ENCODE measurements at places on chromosomes 2 and 18.

- no peak for DNase-seq
Observed at GRCh38 chr2:100185105-100185504, 42.7 kb upstream of the AFF3 start.

DNA sequence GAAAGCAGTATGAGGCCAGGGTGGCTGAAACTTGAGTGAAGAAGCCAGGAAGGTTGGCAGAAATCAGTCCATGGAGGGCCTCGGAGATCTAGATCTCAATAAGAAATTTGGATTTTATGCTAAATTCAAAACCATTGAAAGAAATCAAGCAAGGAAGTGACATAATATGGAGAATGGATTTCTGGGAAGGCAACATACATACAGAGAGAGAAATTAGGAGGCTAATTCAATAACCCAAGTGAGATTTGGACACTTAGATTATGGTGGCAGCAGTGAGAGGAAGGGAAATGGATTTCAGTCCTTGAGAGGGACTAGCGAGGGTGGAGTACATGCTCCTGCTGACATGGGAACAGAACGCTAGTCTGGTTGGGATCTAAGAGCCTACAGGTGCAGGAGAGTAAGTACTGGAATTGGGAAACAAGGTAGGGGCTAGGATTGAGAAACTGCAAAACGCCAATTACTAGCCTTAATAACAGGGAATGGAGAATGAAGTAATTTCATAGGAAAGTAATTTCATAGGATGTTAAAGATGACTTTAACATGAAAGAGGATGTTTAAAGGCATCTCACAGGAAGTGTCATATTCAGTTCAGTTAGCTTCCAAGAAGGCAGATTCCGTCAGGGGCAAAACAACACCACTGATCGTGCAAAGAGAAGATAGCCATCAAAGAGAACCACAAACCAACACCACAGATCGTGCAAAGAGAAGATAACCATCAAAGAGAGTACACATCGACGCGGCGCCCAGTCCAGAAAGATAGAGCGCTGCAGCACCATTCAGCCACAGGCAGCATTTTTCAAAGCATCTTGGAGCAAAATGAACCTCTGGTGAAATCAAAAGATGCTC, 27.2 kb downstream of the CDKL4 start:
- peak; percentile 49 for DNase-seq

GRCh38 chr18:75544496-75544895, 117.0 kb upstream of the SMIM21 start:
- DNase-seq: no peak

- DNase-seq: peak; percentile 1
Observed at GRCh38 chr2:109736177-109736827, 57.8 kb upstream of the RGPD5 start.

DNA sequence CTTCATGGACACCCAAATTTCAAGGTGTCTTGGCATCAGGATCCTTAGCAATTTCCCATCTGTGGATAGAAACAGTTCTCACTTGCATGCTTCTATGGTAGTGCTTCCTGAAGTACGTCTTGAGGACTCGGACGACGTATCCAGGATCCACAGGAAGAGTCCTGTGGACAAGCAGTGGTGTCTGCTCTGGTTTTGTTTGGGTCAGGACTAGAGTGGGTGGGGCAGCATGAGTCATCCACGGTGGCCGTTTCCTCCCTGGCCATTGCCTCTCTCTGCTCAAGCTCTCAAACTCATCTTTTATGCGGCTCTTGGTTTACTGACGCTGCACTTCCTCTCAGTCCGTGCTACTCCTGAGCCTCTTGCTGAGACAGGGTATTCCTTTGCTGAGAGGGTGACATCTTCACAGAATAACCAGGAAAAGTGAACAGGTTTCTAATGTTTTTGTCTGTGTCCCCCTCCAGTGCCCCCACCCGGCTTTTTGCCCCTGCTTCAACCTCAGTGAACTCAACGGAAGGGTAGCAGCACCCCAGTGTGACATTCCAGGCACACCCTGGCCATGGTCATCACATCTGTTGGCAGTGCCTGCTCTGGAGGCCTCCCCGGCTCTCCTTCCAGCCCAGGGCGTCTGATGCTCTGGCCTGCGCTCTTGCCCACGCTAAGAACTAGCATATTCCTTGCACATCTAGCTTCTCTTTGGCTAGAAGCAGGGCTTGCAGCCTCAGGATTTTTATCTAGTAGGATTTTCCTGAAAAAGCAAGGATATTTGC, 62.2 kb downstream of the ARMC9 start:
- DNase-seq: no peak

GRCh38 chr18:48915626-48916425, 34.9 kb downstream of the SMAD7 start:
- DNase-seq: no peak

DNA sequence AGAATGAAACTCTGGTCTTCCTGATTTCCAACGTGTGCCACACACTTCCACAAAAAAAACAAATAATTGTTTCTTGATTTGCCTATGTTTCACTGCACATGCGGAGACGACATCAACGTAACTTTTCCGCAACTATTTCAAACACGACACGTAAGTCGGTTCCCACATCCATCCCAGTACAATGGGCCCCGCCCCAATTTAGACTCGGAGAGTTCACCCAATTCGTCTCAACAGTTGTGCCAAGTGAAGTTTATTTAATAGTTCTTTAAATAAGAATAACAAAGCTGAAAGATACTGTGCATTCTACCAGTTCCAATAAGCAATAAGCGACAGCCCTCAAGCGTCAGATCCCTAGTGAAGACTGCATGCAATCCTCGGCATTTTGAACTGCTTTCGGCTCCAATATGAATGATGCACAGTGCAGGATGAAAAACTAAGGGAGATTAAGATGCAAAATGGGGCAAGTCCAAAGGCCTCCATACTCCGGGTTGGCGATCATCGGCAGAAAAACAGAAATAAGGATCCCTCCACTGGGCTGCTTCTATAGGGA, 664 bp downstream of the CCT4 start:
- DNase-seq: no peak

DNA sequence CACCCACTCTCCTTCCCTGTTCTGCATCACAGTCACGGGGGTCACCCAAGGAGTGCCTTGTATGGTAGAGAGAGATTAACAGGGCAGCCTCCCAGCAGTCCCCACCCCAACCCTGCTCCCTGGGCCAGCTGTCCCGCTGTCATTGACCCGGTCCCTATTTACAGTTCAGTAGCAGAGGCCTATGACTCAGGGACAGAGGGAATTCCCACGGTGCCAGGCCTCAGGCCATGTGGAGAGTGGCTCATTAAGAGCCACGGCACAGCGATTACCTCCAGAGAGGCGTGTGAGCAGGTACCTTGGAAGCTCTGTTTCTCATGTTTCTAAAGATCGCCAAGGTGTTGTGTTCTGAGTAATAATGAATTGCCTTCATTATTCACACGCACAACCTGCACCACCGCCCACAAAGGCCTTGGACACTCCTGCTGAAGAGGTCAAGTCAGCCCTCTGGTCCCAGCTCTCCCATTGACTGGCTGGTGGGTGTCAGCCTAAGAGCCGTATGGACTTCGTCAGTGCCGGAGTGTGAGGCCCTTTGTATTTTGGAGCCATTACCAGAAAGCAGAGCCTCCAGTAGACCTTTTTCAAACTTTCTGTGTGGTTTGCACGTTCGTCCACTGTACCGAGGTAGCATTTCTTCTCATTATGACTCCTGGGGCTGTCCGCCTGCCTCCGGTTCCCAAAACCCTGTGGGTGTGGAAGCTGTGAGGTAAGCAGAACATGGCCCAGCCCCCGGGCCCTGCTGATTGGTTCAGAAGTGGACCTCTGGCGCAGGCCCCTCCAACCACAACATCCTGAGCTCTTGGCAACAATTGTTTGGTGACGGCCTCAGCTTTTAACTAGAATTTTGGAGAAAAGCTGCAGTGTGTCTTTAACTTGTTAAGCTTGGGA, 47.0 kb downstream of the SERTAD2 start:
- no peak for DNase-seq

GRCh38 chr2:40332191-40332826, 119.6 kb downstream of the SLC8A1 start:
- DNase-seq: no peak

DNA sequence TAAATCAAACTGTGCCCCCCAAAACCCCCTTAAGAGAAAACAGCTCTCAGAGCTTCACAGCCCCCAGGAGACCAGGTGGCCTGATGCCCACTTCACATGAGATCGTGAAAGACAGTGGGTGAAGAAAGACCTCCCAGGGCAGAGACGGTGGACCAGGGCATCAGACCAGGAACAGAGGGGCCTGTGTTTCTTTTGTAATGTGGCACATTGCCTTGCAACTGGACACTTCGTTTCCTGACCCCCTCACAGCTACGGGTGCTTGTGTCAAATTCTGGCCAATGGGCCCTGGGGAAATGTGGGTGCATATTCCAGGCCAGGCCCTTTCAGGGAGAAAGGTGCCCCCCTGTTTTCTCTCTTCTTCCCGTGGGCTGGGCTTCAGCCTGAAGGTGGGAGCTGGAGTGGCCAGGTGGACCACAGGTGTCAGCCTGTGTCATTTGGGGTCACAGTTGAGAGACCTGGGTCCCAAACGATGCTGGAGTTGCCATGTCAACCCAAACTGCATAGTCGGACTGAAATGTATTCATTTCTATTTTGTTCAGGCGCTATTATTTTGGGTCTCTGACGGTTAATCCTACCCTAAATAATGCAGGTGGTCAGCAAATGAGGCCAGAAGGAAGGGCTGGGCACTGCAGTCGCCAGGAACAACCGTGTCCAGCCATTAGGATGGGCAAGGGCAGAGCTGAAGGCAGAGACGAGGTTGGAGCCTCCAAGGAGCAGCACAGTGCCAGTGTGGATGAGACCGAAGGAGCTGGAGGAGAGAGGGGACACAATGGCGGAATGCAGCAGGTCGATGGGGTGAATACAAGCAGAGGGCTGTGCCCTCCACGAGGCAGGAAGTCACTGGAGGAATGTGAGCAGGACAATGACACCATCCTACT, 338.2 kb downstream of the EIPR1 start:
- no peak for DNase-seq

DNA sequence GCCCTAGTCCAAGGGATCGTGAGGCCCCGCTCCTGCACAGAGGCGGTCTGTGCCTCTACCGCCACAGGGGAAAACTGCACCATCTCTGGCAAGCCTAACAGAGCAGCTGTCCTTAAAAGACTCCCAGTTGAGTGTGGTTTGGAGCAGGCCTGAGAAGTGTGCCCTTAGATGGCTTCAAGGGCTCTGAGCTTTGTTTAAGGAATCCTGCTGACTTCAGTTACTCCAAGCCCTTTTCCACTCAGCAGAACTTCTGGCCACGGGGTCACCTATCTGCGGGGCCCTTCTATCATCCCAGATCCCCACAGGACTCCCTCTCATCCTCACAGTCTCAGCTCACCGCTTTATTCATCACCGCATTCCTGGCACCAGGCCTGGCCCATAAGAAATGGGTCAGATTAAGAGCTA, 131.5 kb downstream of the CCDC74A start:
- DNase-seq: no peak

- DNase-seq: no peak
Observed at GRCh38 chr18:74378179-74378682, 62.6 kb downstream of the C18orf63 start.

GRCh38 chr2:141611-142010, 95.3 kb upstream of the FAM110C start:
- no peak for DNase-seq

DNA sequence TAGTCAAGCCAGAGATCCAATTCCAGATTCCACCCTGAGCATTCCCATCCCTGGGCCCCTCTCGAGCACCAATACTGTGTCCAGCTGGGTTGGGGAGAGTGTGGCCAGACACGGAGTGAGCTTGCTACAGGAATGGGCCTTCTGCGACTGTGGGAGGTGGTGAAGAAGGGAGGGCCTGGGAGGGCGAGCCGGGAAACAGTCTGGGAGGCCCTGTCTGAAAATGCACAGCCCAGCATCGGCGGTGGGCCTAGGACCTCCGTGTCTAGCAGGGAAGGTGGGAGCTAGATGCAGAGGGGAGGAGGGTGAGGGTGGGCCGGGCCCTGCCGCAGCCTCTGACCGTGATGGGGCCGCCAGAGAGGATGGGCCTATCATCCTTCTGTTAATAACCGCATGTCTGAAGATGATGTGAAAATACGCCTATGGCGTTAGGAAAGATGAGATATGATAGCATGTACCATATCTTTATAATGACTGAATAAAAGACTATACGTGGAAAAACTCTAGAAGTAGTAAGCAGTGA, 1.9 kb upstream of the OTOS start:
- DNase-seq: no peak

DNA sequence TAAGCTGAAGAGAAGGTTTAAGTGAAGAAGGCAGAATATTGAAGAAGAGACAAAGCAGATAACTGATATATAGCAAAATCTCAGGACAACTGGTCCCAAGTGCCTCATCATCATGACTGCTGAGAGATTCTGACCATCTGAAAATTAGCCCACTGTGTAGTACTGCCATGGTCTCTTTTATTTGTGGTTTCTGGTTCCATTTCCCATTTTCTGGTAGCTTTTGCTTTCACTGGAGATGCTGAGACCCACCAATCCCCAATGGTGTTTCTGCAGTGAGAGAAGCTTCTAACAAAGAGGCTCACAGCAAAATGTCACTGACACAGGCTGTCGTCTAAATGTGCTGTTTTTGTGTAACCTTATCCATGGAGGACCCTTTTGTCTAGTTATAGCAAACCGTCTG, 79.5 kb downstream of the TMEM163 start:
- no peak for DNase-seq

- DNase-seq: no peak
Observed at GRCh38 chr2:150787353-150788093, 300.1 kb upstream of the RND3 start.

- no peak for DNase-seq
Observed at GRCh38 chr2:119862127-119862889, 102.6 kb downstream of the PTPN4 start.

DNA sequence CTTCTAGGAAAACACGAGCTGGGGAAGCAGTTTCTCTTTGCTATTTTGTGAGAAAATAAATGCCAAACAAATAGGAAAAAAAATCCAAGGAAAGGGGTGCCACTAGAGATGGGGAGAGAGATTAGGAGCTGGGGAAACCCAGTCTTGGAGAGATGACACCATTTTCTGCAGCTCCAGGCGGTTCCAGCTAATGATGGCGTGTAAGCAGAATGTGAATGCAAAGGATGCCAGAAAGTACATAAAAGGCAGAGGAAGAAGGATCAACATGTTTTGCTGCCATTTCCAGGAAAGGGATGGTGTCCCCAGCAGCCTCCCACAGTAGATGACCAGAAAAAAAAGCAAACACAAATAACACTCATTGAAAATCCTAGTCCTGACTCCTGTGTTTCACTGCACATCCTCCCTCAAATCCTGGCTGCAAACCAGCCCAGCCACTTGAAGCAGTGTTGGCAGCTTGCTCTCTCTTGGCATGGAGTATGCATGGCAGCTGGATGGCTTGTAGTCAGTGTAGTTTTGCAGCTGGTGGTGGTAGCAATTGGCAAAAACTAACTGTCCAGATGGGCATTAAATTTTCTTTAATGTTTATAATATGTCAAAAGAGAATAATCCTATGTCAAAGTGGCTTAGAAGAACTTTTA, 93.6 kb downstream of the FTCDNL1 start:
- DNase-seq: no peak

- DNase-seq: no peak
Observed at GRCh38 chr2:46493241-46493970, 14.0 kb downstream of the TMEM247 start.

GRCh38 chr18:13680612-13681011, 45.7 kb downstream of the FAM210A start:
- no peak for DNase-seq

GRCh38 chr18:49968644-49969309, 155.4 kb upstream of the ACAA2 start:
- no peak for DNase-seq

- DNase-seq: no peak
Observed at GRCh38 chr18:51072586-51073313, 42.7 kb downstream of the SMAD4 start.

GRCh38 chr2:221527776-221528309, 44.3 kb downstream of the EPHA4 start:
- no peak for DNase-seq
